Aorta (tissue), 5 donors: ENCODE measurements at places on chromosomes 4 and X. TPM values are rescaled to one million over a fixed set of nuclear protein-coding genes. Genes with fewer than 3 reads are reported as not detected.
A peak's percentile ranks its signal among the peaks of the same experiment; 100 is the strongest.

APELA gene
- not detected for total RNA-seq

ARMCX4 gene
- 28.6 TPM for total RNA-seq

GRCh38 chrX:8684201-8684965 lies 47.6 kb downstream of the ANOS1 start:
- no peak overlapping the region for H3K27ac ChIP-seq
- DNase-seq = no peak
- no peaks in the 10 kb centered on the region for H3K4me1 ChIP-seq

GRCh38 chr4:48602222-48602621 lies 112.2 kb downstream of the ZAR1 start:
- H3K4me1 ChIP-seq = no peaks in the 10 kb centered on the region
- H3K27me3 ChIP-seq = no peaks in the 10 kb centered on the region
- H3K36me3 ChIP-seq = no peaks in the 10 kb centered on the region
- H3K27ac ChIP-seq = no peak overlapping the region

GRCh38 chr4:76590798-76591281 lies 155.8 kb downstream of the SHROOM3 start:
- no peak for DNase-seq
- H3K4me3 ChIP-seq = no peak overlapping the region
- no peaks in the 10 kb centered on the region for H3K27me3 ChIP-seq
- peaks cover 8% of the 10 kb centered on the region for H3K4me1 ChIP-seq
- H3K27ac ChIP-seq = peak overlapping the region; percentile 96

DNA sequence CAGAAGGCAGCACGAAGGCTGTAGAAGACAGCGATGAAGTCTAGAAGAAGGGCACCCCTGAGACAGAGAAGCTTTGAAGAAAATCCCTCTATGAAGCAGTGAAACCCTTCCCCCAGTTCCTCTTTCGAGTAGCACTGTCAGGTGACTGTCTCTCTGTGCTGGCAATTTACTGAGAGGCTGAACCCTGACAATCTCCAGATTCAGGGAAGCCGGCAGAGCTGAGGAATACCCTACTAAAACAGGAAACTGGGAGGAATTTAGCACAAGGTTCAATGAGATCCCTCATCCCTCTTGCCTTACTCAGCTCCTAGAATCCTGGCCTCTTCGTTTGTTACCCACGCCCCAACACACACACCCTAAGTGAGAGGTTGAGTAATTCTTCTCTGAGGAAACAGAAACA lies 239.7 kb upstream of the NOCT start:
- H3K4me3 ChIP-seq = no peak overlapping the region
- DNase-seq = no peak
- no peaks in the 10 kb centered on the region for H3K4me1 ChIP-seq
- H3K36me3 ChIP-seq = no peaks in the 10 kb centered on the region
- no peak overlapping the region for H3K27ac ChIP-seq

- DNase-seq = no peak
- no peaks in the 10 kb centered on the region for H3K27me3 ChIP-seq
- no peaks in the 10 kb centered on the region for H3K36me3 ChIP-seq
Observed at GRCh38 chr4:153873741-153874140, 84.9 kb upstream of the SFRP2 start.

DNA sequence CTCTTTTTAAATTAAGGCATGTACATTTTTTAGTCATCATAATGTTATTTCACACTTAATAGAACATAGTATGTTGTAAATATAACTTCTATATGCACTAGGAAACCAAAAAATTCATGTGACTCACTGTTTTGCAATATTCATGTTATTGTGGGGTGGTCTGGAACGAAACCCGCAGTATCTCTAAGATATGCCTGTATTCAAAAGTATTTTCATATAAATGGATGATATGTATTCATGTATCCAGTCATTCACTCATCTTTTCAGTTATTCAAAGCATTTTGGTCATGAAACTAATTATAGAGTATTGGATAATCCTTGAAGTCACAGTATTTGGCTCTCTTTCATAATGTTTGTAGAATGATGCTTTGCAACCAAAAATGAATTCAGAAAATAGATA lies 168.1 kb downstream of the HS6ST2 start:
- no peaks in the 10 kb centered on the region for H3K27me3 ChIP-seq
- DNase-seq = no peak
- H3K27ac ChIP-seq = no peak overlapping the region
- H3K4me3 ChIP-seq = no peak overlapping the region
- no peaks in the 10 kb centered on the region for H3K36me3 ChIP-seq

DNA sequence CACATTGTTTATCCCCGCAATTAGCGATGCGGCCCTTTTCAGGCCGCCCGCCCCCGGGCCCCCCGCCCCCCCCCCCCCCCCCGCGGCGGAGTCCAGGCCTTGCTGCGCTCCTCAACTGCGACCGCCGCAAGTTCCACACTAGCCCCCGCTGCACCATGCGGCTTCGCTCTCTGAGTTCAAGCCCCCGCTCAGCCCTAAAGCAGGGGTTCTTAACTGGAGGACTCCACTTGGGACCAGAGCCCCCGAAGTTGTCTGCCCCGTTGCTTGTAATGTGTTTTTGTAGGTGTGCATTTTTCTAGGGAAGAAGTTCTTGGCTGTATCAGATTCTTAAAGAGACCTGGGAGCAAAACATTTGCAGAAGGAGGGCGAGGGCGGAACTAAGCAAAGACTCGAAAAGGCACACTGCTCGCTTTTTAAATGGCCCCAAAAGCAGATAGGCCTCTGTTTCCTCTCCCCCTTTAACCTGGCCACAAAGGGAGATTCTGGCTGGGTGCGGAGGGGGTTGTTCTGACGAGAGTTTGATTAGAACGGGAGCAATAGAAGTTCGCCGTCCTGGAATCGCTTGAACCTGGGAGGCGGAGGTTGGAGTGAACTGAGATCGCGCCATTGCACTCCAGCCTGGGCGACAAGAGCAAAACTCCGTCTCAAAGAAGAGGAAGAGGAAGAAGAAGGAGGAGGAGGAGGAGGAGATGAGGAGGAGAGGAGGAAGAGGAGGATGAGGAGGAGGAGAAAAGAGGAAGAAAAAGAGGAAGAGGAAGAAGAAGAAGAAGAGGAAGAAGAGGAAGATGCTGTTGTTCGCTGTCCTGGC lies 2.3 kb upstream of the MSX1 start:
- peak overlapping the region; percentile 11 for H3K4me3 ChIP-seq
- H3K27me3 ChIP-seq = no peaks in the 10 kb centered on the region
- DNase-seq = no peak
- no peaks in the 10 kb centered on the region for H3K4me1 ChIP-seq
- no peak overlapping the region for H3K27ac ChIP-seq

DNA sequence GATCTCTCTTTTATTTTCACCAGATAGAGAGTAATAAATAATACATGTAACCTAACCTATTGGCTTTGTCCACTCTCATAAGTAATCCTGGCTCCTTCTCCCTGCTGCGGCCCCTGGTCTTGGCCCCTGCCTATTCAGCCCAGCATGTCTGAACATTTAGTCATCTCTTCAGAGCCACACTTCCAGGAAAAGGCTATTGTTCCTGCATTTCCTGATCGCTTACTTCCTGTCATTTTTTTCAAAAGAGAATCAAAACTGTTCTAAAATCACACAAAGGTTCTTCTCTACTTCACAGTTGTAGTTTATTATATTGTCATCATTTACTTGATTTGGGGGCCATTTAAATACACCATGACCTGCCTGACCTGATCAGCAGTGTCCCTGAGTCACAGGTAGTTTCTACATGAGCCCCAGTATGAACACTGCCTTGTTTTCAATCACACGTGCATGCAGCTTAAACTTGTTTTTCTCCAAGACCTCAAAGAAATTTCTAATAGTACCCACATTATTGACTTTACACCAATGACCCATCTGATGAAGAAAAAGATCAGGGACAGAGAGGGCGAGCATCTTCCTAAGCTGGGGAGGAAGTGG lies 47.4 kb upstream of the KDR start:
- no peak overlapping the region for H3K4me3 ChIP-seq
- peaks cover 3% of the 10 kb centered on the region for H3K27me3 ChIP-seq
- H3K36me3 ChIP-seq = no peaks in the 10 kb centered on the region
- H3K4me1 ChIP-seq = no peaks in the 10 kb centered on the region

DNA sequence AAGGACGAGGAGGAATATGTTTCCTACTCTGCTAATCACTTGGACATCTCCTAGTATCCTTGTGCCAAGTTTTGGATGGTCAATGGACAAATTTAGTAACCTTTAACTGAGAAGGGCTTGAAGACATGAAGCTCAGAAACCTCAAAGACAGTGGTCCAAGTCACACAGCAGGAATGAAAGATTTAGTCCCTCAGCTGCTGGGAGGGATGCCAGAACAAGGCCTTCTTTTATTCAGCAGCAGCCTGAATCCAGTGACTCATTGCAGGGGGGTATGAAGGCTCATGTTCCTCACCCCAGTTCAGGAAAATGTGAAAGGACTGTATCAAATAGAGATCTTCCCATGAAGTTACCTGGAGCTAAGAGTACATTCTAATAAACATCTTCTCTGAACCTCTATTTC lies 214.9 kb upstream of the UGT8 start:
- no peak overlapping the region for H3K4me3 ChIP-seq
- no peak overlapping the region for H3K27ac ChIP-seq
- H3K27me3 ChIP-seq = no peaks in the 10 kb centered on the region
- H3K36me3 ChIP-seq = no peaks in the 10 kb centered on the region
- H3K4me1 ChIP-seq = no peaks in the 10 kb centered on the region

DNA sequence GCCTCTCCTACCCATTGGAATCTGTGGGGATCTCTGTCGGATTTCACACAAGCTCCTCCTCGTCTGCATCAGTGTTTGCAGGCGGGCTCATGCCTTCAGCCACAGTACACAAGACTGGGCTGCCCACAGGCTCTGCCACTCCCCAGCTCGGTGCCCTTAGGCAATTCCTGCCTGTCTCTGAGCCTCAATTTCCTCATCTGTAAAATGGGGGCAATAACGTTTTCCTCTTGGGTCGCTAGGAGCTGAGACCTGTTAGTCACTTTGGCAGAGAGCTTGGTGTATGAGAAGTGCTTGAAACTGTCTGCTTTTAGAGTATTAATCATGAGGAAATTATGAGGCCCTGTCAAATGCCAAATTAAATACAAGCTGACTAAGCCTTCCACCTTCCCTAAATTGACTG lies 27.6 kb upstream of the MSX1 start:
- no peak overlapping the region for H3K27ac ChIP-seq
- H3K4me3 ChIP-seq = no peak overlapping the region
- no peaks in the 10 kb centered on the region for H3K36me3 ChIP-seq
